D721Med (cell line): ENCODE measurements at places on chromosomes 13 and 19.

DNA sequence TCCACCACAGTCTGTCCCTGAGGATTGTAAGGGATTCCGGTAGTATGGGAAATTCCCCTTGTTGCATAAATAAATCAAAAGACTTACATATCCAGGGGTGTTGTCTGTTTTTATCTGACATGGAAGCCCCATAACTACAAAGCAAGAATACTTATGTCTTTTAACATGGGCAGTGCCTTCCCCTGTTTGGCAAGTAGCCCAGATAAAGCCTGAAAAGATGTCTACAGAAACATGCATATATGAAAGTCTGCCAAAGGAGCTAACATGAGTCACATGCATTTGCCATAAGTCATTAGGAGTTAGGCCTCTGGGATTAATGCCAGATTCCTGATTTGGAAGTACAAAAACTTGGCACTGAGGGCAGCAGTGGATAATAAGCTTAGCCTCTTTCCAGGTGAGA, 62.1 kb downstream of the ZNF737 start:
- no peak for DNase-seq

GRCh38 chr13:103315711-103316110, 249.5 kb upstream of the SLC10A2 start:
- no peak for DNase-seq

DNA sequence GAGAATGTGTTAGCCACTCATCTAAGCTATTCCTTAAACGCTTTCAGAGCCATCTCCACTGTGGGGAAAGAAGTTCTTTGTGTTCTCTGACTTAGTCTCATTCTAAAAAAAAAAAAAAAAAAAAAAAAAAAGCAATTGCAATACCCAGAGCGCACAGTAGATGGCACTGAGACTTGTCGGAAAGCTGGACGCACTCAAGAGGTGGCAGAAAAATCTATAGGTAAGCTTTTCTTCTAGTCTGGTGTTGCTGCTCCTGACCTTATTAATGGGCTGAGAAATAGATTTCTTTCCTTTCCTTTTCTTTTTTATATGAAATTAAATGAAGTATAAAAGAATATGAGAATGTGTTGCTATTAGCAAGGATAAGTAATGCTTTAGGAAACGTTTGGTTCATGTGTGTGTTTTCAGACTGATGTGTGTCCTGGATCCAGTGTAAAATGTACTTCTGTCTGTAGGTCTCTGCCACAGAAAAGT, 4.7 kb upstream of the GJB2 start:
- DNase-seq, result no peak

DNA sequence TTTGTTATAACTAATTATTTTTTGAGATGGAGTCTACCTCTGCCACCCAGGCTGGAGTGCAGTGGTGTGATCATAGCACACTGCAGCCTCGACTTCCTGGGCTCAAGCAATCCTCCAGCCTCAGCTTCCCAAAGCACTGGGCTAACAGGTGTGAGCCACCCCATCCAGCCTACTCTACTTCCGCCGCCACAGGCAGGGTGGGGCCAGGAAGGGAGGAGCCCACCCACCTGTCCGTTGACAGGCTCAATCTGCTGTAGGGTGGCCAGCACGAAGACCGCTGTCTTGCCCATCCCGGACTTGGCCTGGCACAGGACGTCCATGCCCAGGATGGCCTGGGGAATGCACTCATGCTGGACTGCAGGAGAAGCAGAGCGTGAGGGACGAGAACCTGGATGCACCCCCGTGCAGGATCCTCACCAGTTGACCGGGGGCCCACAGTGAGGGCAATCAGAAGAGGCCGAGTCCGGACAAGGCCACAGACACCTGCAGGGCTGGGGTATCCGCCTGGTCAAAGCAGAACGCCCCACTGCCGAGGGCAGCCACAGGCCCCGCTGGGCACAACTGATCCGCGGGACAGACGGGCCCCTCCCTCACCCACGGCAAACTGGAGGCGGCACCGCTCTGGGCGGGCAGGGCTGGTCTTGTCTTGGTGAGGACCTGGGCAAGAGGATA, 6.7 kb downstream of the DDX39A start:
- DNase-seq, result no peak

DNA sequence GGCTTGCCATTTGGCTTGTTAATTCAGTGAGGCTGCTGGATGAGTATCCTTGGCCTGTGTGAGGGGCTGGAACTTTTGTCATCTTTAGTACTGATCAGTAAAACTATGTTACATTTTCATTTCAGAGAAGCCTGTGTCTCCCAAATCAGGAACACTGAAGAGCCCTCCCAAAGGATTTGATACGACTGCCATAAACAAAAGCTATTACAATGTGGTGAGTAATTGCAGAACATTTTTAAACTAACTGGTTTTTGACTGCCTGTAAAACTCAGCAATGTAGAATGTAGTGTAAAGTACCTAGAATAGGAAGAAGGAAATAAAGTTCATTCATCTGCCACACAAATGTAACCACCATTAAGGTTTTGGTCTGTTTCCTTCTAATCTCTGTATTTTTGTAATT, 87.4 kb upstream of the TEX29 start:
- DNase-seq, result no peak

- no peak for DNase-seq
Measured at GRCh38 chr19:16476401-16476800, 4.6 kb upstream of the EPS15L1 start.

- DNase-seq, result no peak
Measured at GRCh38 chr19:18265582-18265981, 8.7 kb downstream of the IQCN start.

DNA sequence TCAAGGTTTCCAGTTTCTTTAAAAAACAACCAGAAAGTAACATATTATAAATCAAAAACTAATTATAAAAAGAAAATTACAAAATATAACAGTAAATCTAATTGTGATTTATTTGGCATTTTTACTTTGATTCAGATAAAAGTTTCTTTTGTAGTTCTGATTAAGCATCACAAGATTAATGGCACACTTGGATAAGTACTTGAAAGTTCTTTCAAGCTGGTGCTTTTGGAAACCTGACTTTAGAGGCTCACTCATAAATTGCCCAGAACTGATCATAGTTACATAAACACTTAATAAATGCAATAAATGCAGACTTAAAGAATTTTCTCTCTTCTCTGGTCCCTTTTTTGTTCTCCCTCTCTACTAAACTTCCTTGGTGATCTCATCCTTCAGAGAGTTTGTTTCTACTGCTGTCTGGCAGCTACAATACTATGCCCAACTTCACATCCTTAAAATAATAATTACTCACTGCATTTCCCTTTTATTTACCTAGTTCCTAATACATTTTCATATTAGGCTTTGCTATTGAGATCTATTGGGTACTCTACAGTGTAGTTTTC, 1417.0 kb downstream of the EFNB2 start:
- DNase-seq, result no peak

DNA sequence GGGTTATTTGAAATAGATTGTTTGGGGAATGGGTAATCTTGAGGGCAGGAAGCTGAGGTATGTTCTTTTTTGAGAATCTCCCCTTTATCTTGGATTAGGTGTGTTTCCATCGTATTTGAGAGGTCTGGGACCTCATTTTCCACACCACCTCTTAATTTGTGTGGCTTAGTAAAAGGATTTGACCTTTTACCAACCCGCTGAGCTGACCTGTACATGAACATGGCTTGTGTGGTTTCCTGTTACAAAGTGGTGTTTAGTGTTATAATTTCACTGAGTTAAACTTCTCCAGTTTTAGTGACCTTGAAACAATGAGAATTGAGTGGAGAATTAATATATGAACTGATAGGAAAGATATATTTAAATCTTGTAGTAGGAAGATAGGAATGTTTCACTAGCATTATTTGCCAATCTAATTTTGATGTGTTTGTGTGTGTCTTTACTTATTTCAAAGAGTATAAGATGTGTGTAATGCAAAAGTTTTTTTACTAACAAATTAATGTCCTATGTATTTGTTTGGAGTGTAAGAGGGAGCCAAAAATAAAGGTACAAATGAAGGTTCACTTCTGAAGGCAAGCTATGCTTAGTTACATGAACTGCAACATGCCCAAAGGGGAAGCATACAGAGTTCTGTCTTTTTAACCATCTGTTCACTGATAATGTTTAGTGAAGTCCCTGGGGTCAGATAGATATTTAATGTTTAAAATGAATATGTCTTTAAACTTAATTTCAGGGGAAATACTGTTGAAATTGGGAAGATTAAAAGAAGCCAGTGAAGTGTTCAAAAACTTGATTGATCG, 17.1 kb downstream of the NAA16 start:
- DNase-seq, result no peak

GRCh38 chr13:98226496-98226895, 49.4 kb upstream of the RNF113B start:
- no peak for DNase-seq

DNA sequence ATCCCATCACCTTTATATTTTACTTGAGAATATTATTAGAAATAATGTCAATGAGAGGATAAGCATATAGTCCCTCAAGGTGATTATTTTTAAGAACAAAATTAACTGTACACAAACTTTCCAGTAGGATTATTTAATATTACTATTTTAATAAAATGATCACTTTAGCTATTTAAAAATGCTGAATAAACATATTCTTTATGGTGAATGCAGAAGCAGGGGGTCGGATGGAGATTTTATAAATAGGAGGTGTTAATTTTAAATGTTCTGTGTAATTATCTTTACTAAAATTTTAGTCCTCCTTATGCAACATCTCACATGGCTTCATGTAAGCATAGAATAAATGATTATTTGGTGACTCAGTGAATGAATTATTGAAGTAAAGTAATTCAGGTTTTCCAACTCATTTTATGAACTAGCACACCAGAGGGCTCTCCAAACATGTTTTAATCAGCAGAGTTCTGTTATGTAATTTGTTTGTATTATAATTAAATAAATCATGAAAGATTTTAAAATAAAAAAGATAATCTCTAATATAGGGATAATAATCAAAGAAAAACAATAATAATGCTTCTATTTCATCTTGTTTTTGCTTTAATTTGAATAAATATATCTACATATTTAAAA, 1635.2 kb downstream of the EFNB2 start:
- no peak for DNase-seq

DNA sequence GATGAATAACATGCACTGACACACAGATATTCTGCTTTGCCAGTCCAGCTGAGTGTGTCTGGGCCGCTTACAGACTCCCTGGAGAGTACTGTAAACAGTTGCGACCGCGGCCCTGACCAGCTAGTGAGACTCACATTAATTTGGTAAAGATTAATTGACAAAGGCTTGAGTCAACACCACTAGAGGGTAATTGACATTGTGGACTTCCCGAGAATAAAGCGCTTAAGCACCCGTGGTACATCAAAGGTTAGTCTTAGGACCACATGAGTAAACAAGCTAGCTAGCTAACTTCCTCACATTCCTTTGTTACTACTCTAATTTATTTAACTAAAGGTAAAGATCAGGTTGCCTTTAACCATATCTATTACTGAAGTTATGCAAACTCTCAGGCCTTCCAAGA, 624.4 kb upstream of the ARGLU1 start:
- no peak for DNase-seq

DNA sequence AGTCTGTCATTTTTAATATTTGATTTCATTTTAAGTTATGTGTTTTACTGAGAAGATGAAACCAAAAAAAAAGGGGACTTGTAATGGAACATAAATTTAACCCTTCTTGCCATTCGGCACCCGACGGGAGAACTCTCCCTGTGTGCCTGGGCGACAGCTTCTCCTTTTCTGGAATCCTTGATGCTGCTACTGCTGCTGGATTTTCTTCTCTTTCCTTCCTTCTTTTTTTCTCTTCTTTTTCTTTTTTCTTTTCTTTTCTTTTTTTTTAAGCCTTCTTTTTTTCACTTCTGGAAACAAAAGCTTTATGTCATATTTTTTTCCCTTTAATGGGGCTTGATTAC, 11.1 kb upstream of the ZNF536 start:
- no peak for DNase-seq

GRCh38 chr19:40754611-40755247, 3.7 kb downstream of the SNRPA start:
- DNase-seq, result no peak

GRCh38 chr13:24218977-24219376, 58.5 kb downstream of the SPATA13 start:
- DNase-seq, result no peak

DNA sequence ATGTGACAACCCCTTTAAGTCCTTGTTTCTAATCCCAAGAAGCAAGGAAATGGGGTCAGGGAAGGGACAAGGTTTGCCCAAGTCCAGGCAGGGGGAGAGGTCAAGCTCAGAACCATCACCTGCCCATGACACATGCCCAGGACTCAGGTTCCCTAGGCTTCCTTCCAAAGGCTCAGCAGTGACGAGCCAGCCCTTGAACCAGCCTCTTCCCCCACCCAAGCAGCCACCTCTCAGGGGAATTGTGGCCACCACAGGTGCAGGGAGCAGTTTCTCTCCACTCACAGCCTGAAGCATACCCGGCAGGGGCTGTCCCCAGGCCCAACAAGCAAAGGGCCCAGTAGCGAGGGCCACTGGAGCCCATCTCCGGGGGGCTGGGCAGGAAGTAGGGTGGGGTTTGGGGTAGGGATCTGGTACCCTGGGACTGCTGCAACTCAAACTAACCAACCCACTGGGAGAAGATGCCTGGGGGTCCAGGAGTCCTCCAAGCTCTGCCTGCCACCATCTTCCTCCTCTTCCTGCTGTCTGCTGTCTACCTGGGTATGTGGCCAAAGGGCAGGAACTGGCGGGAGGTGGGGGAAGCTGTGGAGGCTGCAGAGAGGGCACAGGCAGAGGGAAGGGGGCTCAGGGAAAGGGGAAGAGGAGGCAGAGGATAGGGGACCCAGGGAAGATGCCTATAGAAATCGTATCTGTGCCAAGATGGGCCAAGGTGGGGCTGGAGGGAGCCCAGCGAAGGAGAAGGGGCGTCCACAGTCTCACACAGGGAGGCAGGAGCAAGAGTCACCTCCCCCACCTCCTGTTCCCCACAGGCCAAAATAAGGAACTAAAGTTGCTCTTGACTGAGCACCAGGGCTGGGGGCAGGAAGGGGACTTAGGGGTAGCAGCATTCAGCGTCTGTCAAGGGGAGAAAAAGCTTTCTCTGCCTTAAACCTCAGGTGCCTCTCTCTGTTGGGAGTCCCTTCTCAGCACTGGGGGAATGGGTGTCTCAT, at the start of gene CD79A:
Gene CD79A, plus strand, starts transcription at position 433 of the 986 bp plus-strand sequence. Its CDS starts 26 bp downstream, at position 459.
- DNase-seq, result no peak

DNA sequence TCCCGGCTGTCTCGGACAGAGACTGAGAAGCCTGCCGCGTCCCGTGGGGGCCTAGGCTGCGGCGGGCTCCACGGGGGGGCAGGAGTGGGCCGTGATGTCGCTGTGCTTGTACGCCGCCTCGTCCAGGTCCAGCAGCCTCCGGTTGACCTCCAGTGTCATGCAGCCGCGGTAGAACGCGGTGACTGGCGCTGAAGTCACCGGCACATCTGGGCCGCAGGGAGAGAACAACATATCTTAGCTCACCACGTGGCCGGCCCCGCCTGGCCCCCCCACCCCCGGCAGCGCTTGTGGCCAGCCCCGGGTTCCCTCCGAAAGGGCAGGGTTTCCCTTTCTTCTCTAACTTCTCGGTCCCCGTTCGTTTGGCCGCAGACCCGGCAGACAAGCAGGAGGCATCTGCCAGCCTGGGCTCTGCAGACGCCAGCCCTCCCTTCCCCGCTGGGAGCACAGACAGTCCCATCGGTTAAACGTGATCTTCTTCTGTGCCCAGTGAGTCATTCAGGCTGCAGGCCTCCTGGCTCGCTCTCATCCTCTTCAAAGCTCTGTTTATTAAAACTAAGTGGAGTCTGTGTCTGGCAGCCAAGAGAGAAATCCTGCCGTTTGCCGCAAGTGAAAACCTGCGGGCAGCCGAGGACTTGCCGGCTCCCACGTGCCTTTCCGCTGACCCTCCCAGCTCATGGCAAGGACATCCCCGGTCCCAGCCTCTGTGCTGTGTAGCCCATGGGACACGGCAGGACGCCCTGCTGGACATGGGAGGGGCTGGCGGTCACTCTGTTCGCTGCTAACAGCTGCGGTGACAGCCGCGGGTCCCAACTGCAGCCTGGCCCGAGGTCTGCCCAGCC, 42.8 kb downstream of the GAS6 start:
- DNase-seq, result no peak
